ENCODE measurements at places on chromosomes 7 and 10.

DNA sequence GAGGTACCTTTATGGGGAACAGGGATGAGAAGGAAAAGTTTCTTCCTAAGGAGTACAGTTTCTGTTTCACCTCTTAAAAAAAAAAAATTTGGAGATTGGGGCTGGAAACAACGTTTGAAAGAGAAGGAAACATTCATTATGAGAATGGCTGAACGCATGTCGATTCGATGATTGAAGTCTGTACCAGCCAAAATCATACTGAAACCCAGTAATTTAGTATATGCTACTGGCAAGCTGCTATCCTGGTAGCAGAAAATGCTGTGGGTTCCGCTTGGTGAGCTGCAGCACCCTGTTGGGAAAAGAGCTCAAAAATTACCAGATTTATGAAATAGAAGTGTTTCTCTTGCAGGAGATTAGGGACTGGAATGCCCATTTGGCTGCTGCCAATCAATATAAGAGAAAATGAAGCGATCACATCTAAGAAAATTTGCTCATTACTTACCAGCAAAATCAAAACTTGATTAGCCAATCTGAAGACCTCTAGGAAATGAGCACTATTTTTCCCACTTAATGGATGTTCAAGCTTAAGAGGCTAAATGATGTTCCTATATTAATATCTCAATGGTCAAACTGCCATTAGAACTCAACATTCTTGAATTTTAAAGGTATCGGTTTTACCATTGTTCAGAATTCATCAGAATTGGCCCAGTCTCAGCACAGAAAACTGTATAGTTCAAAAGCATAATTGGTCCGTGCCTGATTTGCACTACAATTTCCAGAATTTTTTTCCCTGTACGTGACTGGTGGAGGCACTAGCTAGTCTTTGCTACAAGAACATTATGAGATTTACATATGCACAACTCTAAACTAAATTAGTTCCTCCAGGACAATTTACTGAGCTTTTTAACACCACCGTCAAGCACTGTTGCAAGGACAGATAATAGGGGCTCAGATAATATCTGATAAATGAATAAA lies 1.2 kb upstream of the ITGB1 start:
- no peak for DNase-seq

DNA sequence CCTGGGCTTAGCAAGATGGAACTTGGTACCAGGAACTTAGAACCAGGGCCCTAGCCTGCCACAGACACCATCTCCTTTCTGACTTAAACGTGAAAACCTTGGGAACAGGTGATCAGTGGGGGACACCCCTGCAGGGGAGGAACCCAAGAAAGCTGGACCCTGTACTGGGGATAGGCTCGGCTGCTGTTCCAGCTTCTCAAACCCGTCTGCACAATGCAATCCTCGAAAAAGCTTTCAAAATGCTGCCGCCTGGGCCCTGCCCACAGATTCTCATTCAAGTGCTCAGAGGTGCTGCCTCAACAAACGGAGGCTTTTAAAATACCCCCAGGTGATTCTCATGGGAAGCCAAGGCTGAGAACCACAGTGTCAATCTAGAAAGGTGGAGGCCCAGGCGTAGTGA lies 169.7 kb downstream of the ARHGAP21 start:
- DNase-seq: peak; percentile 28

DNA sequence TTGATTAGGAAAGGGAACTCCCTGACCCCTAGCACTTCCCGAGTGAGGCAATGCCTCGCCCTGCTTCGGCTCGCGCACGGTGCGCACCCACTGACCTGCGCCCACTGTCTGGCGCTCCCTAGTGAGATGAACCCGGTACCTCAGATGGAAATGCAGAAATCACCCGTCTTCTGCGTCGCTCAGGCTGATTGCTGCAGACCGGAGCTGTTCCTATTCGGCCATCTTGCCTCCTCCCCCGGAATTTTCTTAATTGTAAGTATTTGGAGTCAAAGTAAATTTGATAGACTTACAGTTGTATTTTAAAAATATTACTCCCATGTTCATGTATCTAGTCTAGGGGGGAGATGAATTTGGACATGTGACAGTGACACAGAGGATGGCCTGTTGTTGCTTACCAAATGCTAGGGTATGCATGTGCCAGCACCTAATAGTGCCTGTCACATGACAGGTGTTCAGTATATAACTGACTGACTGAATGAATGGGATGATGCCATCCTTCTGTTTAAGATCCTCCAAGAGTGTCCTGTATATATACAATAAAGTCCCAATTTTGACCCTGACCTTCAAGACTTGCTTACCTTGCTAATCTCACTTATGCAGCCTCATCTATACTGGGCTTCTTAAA lies 42.0 kb upstream of the ICA1 start:
- no peak for DNase-seq

DNA sequence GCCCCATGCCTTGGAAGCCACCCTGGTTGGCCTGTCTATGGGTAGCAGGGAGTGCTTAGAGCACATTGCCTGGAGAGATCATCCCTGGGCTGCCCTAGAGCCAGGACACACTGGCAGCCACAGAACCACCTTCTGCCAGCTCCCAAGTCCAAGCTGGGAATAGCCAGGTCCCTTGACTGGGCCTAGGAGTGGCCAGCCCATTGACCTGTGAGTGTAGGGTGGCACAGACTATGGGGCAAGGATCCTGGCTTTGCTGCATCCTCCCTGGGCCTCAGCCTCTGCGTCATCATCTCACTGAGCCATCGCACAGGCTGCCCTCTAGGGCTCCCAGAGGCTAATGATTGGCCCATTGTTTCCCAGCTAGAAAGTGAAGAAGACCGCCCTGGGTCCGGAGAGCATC lies 7.0 kb downstream of the AQP1 start:
- no peak for DNase-seq

DNA sequence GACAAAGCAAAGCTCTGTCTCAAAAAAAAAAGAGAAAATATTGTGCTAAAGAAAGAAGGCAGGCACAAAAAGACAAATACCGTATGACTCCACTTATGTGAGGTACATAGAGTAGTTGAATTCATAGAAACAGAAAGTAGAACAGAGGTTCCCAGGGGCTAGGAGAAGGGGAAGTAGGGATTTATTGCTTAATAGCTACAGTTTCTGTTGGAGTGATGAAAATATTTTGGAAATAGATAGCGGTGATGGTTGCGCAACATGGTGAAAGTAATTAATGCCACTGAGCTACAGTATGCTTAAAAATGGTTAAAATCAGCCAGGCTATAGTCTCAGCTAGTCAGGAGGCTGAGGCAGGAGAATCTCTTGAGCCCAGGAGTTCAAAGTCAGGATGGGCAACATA lies 18.5 kb upstream of the NPFFR1 start:
- no peak for DNase-seq

DNA sequence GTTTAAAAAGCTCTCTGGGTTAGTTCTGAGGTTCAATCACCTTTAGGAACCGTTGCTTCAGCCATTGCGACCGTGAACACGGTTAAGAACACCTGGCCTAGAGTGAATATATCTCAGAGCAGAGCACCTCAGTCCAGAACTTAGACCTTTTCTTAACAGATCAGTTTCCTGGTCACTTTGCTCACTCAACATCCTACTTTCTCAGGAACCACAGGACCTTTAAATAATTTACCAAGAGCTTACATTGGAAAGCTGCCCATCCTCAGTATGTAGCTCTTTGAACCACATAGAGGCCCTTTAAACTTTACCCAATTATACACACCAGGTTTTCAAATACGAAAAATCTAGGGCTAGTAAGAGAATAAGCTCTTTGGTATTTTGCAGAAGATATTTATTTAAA lies 153.2 kb downstream of the NRBF2 start:
- no peak for DNase-seq

- DNase-seq: no peak
These were observed 57.6 kb downstream of the ZNF727 start for GRCh38 chr7:64102656-64103400.

DNA sequence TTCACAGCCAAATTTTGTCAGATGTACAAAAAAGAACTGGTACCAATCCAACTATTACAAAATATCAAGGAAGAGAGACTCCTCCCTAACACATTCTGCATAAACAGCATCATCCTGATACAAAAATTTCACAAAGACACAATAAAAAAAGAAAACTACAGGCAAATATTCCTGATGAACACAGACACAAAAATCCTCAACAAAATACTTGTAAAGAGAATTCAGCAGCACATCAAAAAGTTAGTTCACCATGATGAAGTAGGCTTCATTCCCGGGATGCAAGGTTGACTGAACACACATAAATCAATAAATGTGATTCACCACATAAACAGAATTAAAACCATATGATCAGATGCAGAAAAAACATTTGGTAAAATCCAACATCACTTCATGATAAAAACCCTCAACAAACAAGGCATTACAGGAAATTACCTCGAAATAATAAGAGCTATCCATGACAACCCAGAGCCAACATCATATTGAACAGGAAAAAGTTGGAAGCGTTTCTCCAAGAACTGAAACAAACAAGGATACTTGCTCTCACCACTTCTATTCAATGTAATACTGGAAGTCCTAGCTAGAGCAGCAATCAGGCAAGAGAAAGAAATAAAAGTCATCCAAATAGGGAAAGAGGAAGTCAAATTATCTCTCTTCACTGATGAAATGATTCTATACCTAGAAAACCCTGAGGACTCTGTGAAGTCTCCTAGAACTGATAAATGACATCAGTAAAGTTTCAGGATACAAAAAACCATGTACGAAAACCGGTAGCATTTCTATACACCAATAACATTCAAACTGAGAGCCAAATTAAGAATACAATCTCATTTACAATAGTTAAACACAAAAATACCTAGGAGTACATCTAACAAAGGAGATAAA lies 223.1 kb downstream of the REEP3 start:
- DNase-seq: no peak

GRCh38 chr7:86925221-86925620 lies 134.2 kb downstream of the ELAPOR2 start:
- no peak for DNase-seq

- no peak for DNase-seq
These were observed 140.3 kb upstream of the ODAD2 start for GRCh38 chr10:28139138-28139537.

GRCh38 chr7:135190703-135191102 lies 20.2 kb upstream of the CYREN start:
- no peak for DNase-seq

GRCh38 chr7:80733333-80733915 lies 95.0 kb downstream of the CD36 start:
- DNase-seq: no peak

DNA sequence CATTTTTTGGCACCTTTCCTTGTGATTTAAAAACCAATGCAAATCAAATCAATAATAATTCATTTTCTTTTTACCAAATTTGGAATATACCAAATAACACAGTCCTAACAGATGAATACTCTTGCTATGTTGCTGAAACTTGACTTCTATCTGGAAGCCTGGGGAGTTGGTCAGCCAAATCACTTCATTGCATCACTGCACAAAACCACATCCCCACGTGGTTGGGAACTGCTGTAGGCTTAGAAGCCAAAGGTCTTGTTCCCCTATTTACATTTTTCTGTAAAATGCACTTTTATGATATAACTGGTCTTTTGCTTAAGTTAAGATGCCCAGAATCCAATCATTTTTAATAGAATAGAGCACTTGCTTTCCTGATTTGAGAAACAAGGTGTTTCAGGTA lies 15.2 kb downstream of the GPR85 start:
- DNase-seq: no peak

- no peak for DNase-seq
These were observed 561.7 kb downstream of the SDK1 start for GRCh38 chr7:3862774-3863173.

DNA sequence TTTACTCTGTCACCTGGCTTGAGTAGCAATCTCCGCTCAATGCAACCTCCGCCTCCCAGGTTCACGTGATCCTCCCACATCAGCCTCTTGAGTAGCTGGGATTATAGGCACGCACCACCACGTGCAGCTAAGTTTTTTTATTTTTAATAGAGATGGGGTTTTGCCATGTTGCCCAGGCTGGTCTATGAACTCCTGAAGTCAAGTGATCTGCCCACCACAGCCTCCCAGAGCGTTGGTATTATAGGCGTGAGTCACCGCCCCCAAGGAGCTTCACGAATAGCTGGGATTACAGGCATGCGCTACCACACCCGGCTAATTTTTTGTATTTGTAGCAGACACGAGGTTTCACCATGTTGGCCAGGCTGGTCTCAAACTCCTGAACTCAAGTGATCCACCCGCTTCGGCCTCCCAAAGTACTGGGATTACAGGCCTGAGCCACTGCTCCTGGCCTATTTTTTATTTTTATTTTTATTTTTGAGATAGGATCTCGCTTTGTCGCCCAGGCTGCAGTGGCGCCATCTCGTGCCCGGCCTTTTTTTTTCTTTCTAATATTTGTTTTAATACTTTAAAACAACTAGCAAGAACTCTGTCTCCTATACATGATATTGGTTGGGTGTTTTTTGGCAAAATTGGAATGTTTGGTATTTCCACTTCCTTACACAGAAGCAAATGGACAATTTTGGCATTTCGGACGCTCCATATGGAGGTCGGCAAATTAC lies 1.1 kb downstream of the EFCAB10 start:
- no peak for DNase-seq

GRCh38 chr7:6057316-6058129 lies 26.3 kb downstream of the ANKRD61 start:
- no peak for DNase-seq

- no peak for DNase-seq
These were observed 306.0 kb upstream of the TMEM229A start for GRCh38 chr7:124338861-124339260.

DNA sequence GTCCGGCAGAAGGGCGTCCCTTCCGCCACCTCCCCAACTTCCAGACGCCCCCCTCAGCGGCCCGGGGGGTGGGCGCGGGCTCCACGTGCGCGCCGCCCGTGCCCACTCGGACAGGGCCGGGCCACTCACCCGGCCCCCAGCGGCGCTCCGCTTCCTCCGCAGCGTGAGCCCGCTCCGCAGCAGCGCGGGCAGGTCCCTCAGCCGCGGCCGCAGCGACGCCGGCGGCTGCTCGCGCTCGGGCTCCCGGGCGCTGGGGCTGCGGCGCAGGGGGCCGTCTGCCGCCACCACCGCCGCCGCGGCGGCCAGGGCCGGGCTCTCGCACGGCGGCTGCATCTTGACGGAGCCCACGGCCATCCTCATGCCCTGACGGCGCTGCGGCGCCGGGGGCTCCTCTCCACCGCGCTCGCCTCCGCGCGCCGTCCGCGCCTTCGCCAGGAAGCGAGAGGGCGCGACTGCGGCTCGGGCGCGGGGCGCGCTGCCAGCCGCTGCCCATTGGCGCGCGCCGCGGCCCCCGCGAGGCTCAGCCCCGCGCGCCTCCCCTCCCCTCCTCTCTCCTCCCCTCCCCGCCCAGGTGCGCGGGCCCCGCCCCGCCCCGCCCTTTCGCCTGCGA lies at the start of gene RAPGEF5:
TSS of gene RAPGEF5 (minus strand) at position 454 of the 610 bp plus-strand sequence. CDS start at position 360, 94 bp downstream.
- DNase-seq: no peak
